Cerebellum (tissue), 4 donors: ENCODE measurements at places on chromosomes 3 and 15.

GRCh38 chr3:31813197-31813596 lies 167.9 kb downstream of the OSBPL10 start:
- DNase-seq = no peak

DNA sequence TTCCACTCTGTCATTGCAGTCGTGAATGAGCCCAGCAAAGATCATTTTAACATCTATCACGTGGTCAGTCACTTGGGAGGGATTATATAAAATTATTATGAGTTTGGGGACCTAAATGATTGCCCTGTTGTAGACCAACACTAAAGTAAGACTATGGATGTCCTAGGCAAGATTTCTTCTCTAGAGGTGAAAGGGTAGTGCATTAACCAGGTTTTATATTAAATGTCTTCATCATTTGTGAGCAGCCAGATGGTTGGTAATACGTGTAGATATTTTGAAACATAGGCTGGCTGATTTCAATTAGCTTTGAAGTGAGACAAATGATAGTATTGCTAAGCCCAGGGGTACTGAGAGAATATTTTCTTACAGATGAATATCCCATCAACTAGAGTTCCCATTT lies 150.3 kb upstream of the TSPAN3 start:
- DNase-seq = no peak

GRCh38 chr3:124965413-124965812 lies 30.9 kb upstream of the MUC13 start:
- DNase-seq = no peak

DNA sequence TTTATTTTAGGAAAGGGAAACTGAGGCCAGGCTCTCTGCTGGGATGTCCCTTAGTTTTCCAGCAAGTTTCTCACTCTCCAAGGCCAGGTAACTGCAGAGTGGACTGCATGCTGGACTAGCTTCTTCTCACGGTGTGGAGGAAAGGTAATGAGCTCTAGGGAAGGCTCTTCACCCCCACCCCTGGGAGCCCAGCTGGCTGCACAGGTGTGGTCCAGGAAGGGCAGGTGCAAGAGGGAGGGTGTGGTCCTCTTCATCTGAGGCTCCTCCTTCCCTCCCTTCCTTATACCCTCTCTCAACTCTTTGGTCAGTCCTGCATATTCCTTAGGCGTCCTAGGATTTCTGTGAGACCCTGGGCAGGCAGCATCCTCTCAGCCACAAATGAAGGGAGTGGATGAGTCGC lies 33.9 kb downstream of the RNU5B-1 start:
- DNase-seq = no peak

GRCh38 chr15:26891448-26892181 lies 24.8 kb downstream of the GABRA5 start:
- peak; percentile 67 for DNase-seq
